Smooth muscle cell of bladder (primary cell): ENCODE measurements at places on chromosomes 2 and 18. TPM values are rescaled to one million over a fixed set of nuclear protein-coding genes. Genes with fewer than 3 reads are reported as not detected.

Gene CNTNAP5
- not detected in 2 replicates for total RNA-seq

Gene SPEG
- 3.7 and 9.8 TPM in 2 replicates for total RNA-seq

Gene EFHD1
- total RNA-seq, result not detected in 2 replicates

Gene ANKRD36
- 18.8 and 19.5 TPM in 2 replicates for total RNA-seq

Gene IGFBP5
- total RNA-seq, result 928 and 1,359 TPM in 2 replicates

Gene AGXT
- 0.14 TPM in 1 of 2 replicates, not detected in the other for total RNA-seq

Gene ATRAID
- 247 and 248 TPM in 2 replicates for total RNA-seq

Gene CHRNG
- not detected in 2 replicates for total RNA-seq

Gene LOXHD1
- under 0.01 TPM in 1 of 2 replicates, not detected in the other for total RNA-seq

Gene DARS1
- 75.5 and 118 TPM in 2 replicates for total RNA-seq

Gene PSMA8
- not detected in 2 replicates for total RNA-seq

Gene WIPF1
- 5.7 and 9.9 TPM in 2 replicates for total RNA-seq

Gene GKN2
- total RNA-seq, result not detected in 2 replicates

Gene RFX8
- 1.3 and 2.0 TPM in 2 replicates for total RNA-seq

Gene IL37
- total RNA-seq, result not detected in 2 replicates

Gene TMEM163
- total RNA-seq, result not detected in 2 replicates

Gene SPHKAP
- under 0.01 TPM in 2 replicates for total RNA-seq

Gene LIMS3
- total RNA-seq, result 2.8 and 5.2 TPM in 2 replicates

Gene STAM2
- total RNA-seq, result 31.3 and 38.2 TPM in 2 replicates

Gene GCG
- 0.14 TPM in 1 of 2 replicates, not detected in the other for total RNA-seq

Gene ZNF519
- total RNA-seq, result 1.7 and 2.1 TPM in 2 replicates

Gene CRYGD
- total RNA-seq, result not detected in 2 replicates

Gene CFAP65
- total RNA-seq, result not detected in 2 replicates

Gene INPP4A
- total RNA-seq, result 25.6 and 31.4 TPM in 2 replicates

Gene LRRC30
- not detected in 2 replicates for total RNA-seq

Gene TYMS
- 7.4 and 8.0 TPM in 2 replicates for total RNA-seq

Gene ACVR1C
- total RNA-seq, result under 0.01 and 0.09 TPM in 2 replicates

Gene HRH4
- total RNA-seq, result under 0.01 and 0.18 TPM in 2 replicates

Gene LAPTM4A
- 214 and 217 TPM in 2 replicates for total RNA-seq

Gene TMEM37
- 0.37 and 0.57 TPM in 2 replicates for total RNA-seq

Gene TACR1
- under 0.01 TPM in 2 replicates for total RNA-seq

Gene TUBA3E
- not detected in 2 replicates for total RNA-seq

Gene CCDC142
- total RNA-seq, result 14.4 and 20.0 TPM in 2 replicates

Gene ABCB11
- not detected in 2 replicates for total RNA-seq

Gene LINC00305
- total RNA-seq, result not detected in 2 replicates

Gene MAL
- not detected in 2 replicates for total RNA-seq

Gene CHRND
- not detected in 2 replicates for total RNA-seq

Gene CRYGC
- total RNA-seq, result not detected in 2 replicates

Gene SLC9A4
- total RNA-seq, result under 0.01 TPM in 1 of 2 replicates, not detected in the other

Gene STK36
- total RNA-seq, result 15.4 and 27.6 TPM in 2 replicates

Gene IL18R1
- 0.85 and 1.5 TPM in 2 replicates for total RNA-seq

Gene NMUR1
- not detected in 2 replicates for total RNA-seq

Gene NIFK
- 38.5 and 43.9 TPM in 2 replicates for total RNA-seq
